ENCODE measurements at places on chromosomes 7 and 10.
A peak's percentile ranks its signal among the peaks of the same experiment; 100 is the strongest.

DNA sequence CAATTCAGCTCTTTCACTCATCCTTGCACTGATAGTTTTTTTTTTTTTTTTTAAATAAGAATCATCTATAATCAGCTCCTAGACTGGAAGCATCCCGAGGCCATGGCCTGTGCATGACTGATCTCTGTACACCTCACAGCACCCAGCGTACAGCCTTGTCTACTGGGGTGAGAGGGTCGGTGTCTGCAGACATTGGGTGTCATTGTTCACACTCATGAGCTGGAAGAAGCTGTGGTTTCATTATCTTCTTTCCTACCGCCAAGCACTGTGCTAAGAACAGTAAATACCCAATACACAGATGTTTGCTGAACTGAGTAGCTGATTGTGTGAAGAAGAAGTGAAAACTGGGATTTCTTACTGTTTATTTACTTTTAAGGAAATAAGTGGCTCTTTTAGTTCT is 123.6 kb downstream of the CLEC2L start:
- no peak for DNase-seq

DNA sequence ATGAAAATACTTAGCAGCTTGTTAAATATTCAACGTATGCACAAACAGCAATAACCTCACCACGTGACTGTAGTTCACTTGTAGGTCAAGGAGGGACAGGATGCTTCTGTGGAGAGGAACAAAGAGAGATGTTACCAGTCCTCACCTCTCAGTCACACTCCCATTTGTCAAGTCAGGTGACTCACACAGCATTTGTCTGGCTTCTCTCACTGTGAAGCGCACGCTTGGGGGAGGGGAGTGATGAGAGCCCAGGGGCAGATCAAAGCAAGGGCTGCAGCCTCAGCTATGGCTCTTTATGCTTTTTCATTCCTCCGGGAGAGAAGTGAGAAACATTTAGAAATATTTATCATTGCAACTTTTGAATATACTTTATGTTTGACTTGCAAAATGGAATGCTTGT is 2.9 kb upstream of the RBM20 start:
- peak; percentile 96 for DNase-seq

DNA sequence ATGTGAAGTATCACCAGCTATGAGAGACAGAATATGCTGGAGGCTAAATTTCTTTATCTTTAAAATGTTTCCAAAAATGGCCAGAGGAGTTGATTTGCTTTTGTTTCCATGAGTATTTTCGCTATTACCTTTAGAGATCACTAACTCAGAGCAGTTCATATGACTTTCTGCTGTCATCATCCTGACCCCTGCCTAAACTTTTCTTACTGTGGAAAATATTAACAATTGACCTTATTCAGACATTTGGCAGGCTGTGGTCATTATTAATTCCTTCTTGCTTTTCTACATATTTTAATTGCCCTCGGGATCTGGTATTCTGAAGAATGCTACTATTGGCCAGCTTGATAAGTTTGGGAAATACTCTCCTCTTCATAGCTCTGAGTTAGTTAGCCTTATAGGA is 156.5 kb downstream of the EXOC4 start:
- DNase-seq: no peak

DNA sequence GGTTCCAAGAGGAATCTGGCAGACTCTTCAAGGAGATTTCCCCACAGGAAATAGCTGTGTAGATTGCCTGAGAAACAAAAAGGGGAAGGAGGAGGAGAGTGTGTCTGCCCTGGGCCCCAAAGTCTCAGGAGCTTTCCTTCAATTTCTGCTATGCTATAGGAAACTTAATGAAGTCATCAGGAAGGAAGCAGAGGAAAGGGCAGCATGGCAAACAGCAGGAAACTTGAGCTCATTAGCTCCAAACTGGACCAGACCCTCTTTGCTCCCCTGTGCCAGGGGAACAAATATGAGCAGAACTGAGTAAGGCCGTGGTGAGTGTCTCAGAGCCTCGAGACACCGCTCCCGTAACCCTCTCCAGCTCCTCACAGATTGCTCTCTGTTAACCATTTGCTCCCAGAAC is 4.8 kb upstream of the KCNIP2 start:
- DNase-seq: no peak

GRCh38 chr10:58335306-58336005 is 650 bp downstream of the UBE2D1 start:
- DNase-seq: peak; percentile 77

DNA sequence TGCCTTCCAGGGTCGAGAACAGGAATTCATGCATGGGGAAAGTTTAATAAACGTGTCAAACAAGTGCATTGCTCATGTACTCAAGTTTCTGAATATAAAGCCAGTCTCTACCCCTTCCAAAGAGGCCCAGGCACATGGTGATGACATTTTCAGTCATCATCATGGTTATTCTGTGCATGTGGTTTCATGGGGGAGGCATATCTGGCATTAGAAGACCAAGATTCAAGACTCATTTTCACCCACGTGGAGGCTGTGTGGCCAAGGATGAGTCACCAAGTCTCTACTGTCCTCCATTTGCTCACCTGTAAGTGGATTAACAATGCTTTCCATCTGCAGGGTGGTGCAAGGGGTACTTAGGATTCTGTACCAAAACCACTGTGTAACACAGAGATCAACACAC is 34.0 kb upstream of the CNPY1 start:
- no peak for DNase-seq

GRCh38 chr10:101857802-101858476 is 14.3 kb upstream of the KCNIP2 start:
- no peak for DNase-seq

DNA sequence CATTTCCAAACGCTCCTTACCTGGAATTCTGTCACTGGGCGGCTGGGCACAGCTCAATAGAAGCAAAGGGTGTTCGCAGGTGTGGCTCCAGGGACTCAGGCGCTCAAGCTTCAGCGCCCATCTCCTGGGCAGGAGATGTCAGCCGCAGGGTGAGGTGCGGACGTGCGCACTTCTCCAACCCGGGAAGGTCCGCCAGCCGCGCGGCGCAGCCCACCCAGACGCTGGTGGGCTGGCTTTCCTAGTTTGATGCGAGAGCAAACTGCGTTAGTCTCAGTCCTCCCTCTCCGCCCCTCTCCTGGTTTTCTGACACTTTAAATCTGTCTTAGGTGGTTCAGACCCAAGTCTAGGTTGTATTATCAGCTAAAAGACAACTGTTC is 267 bp downstream of the CALCR start:
- DNase-seq: peak; percentile 76

DNA sequence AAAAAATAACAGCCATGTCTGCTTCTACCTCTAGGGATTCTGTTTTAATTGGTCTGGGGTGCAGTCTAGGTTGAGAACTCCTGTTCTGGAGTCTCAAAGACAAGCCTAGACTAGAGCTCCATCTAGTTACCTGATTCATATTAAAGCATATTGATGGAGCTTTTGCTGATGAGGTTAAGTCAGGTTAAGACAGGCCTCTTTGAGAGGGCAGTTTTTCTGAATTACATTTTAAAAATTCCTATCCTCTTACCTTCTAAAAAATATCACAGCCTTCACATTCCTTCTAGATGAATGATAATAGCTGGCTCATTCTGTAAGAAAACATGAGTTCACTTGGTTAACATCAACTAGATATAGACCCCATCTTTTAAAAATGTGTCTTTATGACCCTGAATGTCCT is 28.9 kb downstream of the MGAM start:
- DNase-seq: no peak

DNA sequence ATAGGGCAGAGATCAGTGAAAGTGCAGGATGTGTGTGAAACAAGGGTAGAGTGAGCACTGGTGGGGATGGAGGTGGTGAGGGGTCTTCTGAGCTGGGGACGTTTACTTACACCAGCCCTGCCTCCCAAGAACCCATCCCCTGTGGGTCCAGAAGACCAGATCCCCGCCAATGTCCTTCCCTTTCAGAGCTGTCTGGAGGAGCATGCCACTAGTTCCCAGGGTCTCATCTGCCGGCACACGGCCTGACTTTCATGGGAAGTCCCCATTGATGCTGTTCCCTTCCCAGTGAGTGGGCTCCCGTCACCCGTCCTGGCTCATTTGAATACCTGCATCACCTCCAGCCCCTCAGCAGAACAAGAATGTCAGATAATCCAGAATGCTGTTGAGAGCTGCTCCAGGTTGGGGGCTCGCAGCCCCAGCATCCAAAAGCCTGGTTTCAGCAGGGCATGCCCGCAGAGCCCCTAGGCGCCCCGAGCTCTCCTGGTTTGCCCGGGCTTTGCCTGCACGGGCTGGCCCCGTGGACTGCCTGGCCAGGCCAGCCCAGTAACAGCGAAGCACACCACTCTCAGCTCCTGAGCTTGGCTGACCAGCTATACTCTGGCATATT is 246.7 kb downstream of the MGMT start:
- DNase-seq: peak; percentile 31

GRCh38 chr7:142788303-142789289 is 17.8 kb downstream of the PRSS2 start:
- DNase-seq: no peak

- peak; percentile 78 for DNase-seq
Observed at GRCh38 chr10:2137549-2138174, 400.3 kb upstream of the ADARB2 start.

DNA sequence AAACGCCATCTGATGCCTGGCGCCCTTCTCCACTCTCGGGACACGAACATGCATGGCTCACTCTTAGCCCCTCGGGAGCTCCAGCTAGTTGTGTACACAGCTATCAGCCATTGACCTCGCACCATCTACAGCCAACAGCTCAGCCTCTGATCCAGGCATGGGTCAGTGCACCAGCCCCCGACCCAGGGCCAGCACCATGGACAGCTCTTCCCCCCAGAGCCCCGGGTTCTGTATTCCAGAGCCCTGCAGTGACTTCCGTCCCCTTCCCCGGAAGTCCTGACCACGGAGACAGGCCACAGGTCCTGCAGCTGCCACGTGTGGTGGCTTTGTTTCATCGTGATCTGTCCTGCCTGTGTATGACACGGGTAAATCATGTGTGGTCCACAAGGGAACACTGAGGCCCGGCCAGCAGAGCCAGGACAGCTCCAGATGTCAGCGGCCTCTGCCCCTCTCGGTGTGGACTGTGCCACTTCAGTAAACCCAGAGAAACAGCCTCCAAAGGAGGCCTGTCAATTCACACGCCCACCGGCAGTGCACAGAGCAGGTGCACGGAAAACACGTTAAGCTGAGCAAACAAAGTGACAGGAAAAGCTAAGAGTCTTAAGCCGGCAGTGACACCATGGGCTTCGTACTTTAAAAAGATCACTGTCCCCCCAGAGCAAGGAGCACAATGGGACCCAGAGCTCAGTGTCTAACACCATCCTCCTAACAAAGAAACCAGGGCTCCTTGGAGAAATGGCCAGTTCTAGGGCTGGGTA is 13.0 kb downstream of the STK32C start:
- peak; percentile 90 for DNase-seq

GRCh38 chr10:21707498-21707897 is 173.5 kb downstream of the MLLT10 start:
- no peak for DNase-seq

DNA sequence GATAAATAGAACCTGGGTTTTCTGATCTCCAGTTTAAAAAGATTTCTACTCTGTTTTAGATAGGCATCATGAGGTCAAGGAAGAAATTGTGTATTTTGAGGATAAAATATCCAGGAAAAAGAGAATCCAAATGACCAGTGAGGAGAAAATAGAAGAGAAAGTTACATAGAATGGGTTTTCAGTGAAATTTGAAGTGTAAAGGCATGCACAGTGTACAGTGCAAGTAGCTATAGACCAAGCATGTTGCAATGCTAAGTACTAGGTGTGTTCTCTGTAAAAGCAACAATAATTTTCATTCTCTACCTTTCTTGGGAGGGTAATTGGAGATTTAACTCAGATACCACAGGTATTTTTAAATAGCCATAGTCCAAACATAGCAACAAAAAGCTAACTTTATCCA is 22.6 kb downstream of the CDK1 start:
- no peak for DNase-seq

DNA sequence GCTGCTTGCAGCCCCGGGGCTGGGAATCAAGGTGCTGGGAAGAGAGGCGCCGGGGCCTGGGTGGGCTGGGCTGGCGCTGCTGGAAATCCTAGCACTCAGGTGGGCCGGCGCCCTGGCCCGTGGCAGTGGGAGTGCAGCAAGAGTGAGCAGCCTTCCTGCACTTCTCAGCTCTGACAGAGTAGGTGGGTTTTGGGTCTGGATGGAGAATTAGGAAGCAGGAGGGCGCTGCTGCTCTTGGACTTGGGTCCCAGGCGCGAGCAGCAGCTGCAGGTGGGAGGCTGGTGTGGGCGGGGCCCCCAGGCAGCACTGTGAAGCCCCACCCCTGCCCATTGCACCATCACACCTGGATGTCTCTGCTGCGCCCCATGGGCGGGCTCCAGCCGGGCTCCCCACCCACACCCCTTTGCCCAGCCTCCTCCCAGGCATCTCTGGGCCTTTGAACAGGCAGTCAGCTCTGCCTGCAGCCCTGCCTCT is 6.0 kb downstream of the BRI3 start:
- peak; percentile 90 for DNase-seq

DNA sequence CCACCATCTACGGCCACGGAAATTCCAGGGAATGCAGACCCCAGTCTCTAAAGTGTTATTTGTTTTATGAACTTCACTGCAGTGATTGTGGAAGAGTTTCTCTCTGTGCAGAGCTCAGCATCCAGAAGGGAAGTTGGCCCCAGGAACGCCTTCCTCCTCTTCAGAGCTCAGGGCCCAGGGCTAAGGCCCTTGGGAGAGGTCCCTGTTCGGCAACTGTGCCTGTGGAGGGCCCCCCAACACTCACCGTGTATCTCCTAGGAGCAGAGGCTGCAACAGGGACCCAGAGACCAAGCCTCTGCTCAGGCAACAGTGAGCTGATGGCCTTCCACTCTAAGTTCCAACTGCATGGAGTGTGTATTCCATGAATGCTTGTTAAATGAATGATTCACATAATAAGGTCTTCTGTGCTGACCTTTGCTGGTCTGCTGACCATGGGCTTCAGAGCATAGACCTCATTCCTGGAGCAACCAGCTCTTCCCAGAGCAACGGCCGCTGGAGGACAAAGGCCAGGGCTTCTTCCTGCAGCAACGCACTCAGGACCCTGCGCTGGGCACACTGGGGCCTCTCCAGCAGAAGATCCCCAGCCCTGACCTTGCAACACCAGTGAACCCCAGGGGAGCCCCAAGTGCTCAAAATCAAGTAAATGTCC is 7.7 kb downstream of the DIP2C start:
- no peak for DNase-seq

GRCh38 chr7:28390426-28390825 is 21.9 kb upstream of the CREB5 start:
- no peak for DNase-seq

DNA sequence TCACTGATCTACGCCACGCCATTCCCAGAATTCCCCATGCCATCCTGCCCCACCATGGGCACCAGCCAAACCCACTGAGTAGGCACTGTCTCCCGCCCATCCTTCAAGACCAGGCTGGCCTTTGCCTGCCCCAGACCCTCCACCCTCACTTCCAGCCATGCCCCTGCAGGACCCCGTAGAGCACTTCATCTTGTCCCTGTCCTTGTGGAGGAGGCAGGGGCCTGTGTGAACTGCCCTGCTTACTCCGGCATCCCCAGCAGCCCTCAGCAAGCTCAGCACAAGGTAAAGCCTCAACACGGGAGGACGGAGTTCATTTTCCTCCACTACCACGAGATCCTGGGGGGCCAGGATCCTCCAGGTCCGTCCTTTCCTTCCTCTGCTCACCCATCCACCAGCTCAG is 577.7 kb downstream of the PTPRN2 start:
- DNase-seq: no peak

Measured in endodermal cell (in vitro differentiated cells).